Activated CD4-positive, alpha-beta T cell treated with anti-CD3 and anti-CD28 coated beads, Interleukin-2, amount 50 U/mL, for 24 hours (primary cell): ENCODE measurements at places on chromosomes 5 and 9.

DNA sequence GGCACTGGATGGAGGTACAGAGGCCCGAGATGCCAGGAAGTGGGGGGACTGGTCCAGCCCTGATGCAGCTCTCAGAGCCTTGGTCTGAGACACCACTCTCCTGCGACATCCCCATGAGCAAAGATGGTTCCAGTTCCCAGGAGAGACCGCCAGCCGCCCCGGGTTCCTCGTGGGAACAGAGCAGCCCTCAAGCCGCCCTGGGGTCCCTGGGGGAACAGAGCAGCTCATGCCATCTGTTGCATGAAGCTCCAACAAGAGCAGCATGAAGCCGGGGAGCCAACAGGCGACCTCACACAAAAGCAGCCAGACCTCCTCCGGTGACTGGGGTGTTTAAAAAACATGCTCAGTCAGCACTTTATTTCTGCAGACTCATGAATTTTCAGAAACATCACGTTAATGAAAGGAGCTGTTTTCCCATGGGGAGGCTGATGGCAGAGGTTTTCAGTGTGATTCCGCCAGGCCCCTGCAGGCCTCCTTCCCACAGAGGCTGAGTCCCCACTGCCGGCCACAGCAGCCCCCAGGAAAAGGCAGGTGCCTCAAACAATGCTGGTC, 6.2 kb downstream of the SLC6A18 start:
- no peak for DNase-seq

- DNase-seq = no peak
Measured at GRCh38 chr5:11851416-11851815, 52.8 kb downstream of the CTNND2 start.

- DNase-seq = no peak
Measured at GRCh38 chr5:77957-78804, 13.8 kb upstream of the PLEKHG4B start.

DNA sequence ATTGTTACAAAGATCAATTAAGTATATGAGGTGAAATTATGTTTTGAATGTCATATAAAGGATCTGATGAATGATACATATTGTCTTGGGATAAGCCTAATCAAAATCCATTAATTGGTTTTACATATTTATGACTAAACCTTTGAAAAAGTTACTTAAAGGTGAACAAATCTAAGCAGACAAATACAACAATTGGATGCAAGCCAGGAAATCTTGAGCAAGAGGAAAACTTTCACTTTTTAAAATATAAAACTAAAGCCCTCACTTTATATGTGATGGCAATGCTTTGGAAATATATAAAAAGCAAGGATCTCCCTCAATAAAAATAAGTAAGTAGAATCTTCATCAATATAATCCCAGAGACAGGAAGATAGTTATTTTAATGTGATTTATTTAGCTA, 80.1 kb downstream of the EDIL3 start:
- DNase-seq = no peak

- DNase-seq = no peak
Measured at GRCh38 chr5:139795074-139796001, at the start of gene PSD2. Gene PSD2, plus strand, starts transcription at chr5:139795808. Its CDS starts 13,633 bp downstream, at chr5:139809441.

DNA sequence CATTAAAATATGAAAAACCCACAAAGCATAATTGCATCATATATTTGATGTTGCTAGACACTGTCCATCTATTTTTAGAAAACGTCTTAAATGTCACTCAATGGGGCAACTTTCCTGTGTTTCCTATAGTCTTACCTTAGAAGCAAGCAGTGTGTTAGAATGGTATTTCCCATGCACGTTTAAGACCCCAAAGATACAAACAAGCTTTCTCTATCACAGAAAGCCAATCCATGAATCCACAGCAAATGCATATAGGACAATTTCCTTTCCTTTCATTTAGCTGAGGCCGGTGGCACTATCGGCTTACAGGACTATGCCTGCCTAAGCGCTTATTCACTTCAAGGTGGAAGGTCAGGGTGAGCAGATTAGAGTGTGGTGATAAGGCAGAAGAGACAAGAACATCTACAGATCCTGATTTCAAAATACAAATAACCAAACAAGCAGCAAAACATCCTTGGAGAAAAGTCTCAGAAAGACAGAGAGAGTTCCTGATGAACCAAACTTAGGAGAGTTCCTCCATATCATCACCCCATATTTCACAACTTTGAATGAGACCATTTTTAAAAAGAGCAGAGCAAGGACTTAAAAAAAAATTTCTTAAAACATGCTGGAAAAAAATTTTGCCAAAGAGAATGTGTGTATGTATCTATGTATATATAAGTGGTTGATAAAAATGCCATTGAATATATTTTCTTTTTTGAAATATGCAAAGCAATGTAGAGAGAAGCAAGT, 57.2 kb downstream of the MEF2C start:
- no peak for DNase-seq

- DNase-seq = no peak
Measured at GRCh38 chr5:166899343-166899742, 1392.1 kb upstream of the WWC1 start.

- DNase-seq = no peak
Measured at GRCh38 chr5:79105868-79106267, 5.7 kb upstream of the BHMT start.

- DNase-seq = no peak
Measured at GRCh38 chr9:92429836-92430235, 5.6 kb upstream of the OMD start.

GRCh38 chr5:100406640-100407039, 128.5 kb upstream of the FAM174A start:
- no peak for DNase-seq

DNA sequence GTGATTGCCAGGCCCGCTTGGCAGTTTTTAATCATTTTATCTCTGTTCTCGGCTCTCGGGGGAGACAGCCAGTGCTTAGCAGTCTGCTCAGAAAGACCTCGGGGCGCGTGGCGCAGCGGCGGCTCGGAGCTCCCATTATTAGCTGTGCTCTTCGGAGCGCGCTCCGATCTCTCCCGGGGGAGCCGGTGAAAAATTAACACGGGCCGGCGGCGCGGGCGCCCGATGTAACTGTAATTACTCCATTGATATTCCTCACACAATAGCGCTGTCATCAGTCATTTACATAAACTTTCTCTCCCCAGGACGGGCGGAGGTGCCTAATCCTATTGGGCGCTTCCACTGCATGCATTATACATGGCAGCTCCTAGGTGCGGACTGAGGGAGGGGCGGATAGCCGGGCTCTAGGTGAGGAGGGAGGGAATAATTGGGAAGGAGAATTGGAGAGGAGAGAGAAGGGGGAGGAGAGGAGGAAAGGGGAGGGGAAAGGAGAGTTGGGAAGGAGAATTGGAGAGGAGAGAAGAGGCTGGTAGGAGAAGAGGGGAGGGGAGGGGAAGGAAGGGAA, 24.9 kb downstream of the LMX1B start:
- DNase-seq = no peak

DNA sequence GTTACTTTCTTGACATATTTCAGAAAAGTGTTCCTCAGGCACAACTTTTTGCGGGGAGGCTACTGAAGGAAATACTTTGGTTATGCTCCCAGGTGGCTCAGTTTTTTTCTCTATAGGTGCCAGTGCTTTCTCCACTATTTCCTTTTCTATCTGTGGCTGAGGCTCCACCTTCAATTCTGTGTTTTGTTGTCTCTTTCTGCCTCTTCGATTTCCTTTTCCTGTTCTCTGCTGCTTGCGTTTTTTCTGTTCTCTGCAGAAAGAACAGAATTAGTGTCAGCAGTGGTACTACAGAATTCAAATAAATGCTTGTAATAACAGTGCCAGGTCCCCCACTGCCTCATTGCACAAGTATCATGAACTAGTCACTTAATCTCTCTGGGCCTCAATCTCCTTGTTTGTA, 7.0 kb downstream of the HEMGN start:
- DNase-seq = no peak

- DNase-seq = no peak
Measured at GRCh38 chr9:113596616-113597320, 133.2 kb downstream of the RGS3 start.

DNA sequence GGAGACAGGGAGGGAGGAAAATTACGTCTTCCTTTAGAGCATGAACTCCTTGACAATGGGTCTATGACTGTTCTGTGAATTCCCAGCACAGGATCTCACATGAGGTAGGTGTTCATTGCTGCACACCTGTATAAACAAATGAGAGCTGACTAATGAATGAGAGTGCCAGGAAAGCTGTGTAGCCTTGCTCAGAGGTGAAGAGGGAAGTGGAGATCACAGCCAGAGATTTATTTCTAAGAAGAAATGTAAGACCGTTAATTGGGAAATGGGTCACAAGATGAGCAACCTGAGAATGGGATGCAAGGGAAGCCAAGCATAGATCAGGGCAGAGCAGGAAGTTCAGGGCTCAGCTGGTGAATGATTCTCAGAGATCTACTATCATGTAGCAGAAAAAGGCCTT, 295.1 kb downstream of the CDK5RAP2 start:
- no peak for DNase-seq

DNA sequence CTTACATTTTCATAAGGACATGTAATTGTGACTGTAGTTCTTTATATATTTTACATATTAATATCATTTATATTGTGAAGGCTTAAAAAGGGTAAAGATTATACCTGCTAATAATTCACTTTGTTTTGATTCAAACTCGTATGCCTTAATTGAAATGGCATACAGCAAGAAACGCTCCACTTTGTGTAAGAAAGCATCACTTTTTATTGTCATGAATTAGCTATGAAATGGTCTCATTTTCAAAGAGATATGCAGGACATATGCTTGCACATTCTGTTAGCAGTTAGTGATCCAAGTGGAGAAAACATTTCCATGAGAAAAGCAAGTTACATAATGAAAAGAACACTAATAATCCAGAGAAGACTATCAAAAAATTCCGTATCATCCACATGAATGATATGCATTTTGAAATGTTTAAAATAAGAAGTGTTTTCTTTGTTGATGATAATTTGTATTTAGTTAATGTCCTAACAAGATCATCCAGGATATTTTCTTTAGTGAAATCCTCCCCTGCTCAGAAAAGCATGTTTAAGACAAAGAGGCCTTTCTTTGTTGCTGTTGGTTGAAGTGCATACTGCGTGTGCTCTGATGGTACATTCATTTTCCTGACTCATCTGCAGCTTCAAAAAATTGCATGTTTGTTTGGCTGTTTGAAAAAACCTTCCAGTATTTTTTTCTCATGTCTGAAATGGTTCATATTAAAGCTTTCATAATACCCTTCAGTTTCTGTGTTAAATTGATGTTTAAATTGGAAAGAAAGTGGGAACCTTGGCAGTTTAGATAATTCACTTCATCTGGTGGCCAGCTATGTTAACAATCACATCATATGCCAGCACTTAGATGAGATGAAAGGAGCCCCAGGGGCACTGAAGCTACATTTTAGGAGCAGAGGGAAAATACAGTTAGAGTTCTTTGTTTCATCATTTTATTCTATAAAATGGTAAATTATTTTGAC, 242.2 kb downstream of the CSNK1G3 start:
- no peak for DNase-seq
